Activated T-helper 1 cell treated with anti-CD3 and anti-CD28 coated beads, Interleukin-2, amount 50 U/mL, for 16 hours (primary cell): ENCODE measurements at places on chromosomes 1 and 21.

- no peak for DNase-seq
Measured at GRCh38 chr1:151377150-151377884, 4.8 kb upstream of the SELENBP1 start.

DNA sequence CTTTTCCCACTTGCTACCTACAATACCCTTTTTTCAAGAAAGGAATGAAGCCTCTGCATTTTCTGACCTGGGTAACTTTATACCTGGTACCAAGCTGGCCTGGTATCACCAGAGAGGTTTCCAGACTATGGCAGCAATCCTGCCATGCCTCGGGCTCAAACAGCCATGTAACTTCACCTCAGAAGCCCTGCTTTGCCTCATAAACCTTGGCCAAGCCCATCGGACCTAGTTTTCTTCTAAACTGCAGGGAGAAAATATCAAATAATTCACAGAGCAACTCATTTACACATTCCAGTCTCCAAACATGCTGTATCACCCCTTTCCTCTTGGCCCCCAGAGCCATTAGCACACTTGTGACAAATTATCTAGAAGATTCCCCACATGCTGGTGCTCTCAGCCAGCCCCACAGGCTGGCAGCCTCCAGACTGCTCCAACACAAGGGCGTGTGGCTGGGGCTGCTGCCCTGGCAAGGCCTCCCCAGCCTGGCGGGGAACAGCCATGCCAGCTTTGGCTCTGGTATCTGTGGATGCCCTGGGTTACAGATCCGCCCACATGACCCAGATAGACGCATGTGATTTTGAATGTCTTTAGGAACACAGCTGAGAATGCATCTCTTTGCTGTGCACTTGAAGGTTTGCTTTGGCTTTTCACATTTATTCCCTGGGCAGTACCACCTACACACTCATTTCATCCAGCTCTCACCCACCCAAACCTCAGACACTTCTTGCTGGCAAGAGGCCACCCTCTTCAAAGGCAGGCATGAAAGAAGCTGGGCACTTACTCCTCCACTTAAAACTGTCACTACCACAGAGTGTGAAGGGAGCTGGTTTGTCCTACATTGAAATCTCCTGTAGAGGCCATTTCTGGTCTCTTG lies 70.0 kb upstream of the BCAR3 start:
- no peak for DNase-seq

DNA sequence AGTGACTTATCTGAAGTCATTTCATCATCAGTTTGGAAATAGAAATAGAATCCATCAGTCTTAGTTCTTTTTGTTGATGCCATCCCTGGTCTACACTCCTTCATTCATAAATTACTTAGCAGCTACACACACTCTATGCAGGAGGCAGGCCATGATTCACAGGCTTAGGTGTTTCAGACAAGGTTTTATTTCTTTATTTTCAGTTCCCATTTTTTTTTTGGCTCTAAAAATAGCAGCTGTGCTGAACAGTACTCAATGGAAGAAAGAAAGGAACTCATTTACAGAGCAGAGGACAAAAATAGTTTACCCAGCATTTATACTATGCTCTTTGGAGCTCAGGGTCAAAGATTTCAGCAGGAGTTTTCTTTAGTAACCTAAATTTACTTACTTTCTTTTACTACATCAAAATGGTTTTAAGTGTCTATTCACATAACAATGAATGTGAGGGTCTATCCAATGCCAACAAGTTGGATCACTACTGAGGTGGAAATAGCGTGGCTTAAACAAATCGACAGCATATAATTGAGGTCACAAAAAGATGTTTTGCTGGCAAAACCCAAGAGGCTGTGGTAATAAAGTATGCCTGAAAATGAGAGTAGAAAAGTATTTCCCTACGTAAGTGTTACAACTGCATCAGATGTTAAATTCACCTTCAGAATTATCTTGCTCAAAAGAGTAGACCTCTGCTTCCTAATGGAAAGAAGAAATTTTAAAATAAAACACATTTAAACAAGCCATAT lies 7.7 kb downstream of the KRTAP19-8 start:
- DNase-seq = no peak

DNA sequence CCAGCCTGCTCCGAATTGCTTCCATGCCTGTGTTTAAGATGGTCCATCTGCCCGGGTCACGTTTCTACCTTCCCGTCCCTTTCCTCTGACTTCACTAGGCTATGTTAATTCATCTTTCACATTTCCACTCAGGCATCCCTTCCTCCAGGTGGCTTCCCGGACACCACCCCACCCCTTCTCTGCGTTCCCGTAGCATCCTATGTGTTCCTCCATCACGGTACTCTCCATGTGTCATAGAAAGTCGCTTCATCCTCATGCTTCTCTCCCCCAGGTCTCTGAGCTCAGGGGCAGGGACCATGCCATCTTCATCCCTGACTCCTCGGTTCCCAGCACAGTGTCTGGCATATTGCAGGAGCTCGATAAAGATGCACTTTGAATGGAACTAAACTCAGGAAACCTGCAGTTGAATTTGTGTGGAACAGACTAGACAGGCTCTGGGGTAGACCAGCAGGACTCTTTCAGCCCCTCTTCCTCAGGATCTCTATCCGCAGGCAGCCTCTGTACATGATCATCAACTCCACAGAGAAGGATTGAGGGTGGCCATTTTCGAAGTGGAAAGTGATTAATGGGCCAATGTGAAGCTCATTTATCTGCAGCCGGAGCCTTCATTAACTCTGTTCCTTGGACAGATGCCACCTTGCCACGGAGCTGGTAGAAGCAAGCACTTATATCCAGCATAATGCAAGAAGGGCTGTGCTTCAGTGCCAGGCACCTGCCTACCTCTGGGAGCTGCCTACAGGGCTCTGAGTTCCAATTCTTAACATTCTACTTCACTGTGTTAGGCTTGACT lies 9.1 kb downstream of the C1orf226 start:
- no peak for DNase-seq

- no peak for DNase-seq
Measured at GRCh38 chr1:93448292-93448982, 519 bp downstream of the FNBP1L start.

DNA sequence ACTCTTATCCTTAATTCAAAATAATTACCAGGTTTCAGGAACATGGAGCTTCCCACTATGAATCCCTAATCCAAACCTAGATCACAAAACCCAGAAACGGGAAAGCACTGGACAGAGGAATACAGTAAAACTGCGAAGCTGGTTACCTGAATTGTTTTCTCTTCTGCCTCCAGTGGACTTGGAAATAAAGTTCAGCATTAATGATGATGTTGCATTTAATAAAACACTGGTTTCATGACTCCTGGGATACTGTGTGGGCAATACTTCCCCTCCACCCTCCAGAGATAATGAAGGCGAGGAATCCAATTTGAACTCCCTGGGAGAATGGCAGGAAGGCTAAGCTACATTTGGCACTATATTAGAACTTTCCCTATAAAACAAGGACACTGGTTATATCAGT lies 65.1 kb downstream of the WLS start:
- no peak for DNase-seq

DNA sequence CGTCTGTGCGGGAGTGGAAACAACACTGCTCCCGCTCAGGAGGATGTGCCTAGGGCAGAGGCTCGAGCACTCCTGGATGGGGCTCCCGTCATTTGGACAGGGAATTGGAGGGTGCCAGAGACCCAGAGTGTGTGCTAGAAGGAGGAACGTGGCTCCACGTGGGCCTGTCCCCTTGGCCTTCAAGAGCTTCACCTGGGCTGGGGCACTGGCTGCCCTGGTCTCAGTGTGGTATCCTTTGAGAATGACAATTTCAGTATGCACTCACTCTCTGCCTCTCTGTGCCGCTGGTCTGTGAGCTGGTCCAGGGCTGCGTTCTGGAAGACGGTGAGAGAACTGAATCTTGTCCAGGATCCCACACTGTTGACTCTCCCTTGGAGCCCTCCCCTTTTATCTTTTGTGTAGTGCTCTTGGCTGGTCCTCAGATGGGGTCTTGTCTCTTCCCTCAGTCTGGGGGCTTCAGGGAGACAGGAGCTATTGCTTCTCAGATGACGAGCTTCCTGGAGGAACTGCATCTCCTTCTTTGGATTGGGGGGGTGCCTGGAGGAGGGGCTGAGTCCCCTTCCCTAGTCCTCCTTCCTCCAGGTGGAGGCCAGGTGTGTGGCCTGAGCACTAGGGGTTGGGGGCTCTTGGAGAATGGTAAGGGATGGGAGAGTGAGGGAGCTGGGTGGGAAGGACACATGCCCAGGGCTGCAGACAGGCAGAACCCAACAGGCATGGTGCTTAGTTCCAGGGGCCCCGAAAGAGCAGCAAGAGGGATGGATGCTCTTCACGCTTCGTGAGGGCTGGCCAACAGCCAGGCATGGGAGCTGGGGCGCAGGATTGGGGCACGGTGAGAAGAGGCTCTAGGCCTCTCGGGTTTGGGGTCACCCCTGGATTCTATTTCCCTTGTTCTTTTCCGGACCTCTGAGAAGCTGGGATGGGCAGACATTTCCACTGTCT lies 14.8 kb upstream of the ETV3L start:
- DNase-seq = no peak

- DNase-seq = peak; percentile 1
Measured at GRCh38 chr1:109765896-109766615, 2.3 kb upstream of the EPS8L3 start.

DNA sequence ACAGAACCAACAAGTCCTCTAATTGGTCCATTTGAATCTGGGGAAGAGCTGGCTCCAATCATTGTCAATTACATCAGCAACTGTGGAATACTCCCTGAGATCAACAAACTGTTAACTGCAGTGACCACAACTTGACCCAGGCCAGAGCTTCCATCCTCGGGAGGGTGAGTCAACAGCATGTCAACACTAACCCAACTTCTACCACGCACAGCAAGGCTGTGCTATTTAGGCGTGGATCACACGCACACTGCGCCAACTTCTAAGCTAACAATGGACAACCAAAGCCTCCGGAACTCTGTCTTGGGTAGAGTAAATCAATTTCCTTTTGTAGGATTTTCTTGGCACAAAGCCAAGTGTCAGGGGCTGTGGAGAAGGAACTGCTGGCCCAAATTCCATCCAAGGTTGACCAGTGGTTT lies 30.4 kb downstream of the APP start:
- no peak for DNase-seq

DNA sequence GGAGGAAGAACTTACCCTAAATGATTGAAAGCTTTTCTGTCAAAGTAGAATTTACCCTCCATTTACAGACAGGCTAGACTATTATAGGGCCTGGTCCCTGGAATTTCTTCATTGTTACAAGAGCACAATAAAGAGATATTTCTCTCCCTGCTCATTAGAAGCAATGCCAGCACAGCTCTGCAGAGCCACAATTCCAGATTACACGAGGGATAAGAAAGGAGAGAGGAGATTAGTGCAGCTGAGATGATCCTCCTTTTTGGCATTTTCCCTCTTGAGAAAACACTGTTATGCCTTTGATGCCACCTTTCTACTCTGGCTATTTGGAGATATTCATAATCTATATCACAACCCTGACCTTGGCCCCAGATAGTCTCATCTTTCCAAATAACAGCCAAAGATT lies 1119.5 kb upstream of the TMPRSS15 start:
- no peak for DNase-seq

DNA sequence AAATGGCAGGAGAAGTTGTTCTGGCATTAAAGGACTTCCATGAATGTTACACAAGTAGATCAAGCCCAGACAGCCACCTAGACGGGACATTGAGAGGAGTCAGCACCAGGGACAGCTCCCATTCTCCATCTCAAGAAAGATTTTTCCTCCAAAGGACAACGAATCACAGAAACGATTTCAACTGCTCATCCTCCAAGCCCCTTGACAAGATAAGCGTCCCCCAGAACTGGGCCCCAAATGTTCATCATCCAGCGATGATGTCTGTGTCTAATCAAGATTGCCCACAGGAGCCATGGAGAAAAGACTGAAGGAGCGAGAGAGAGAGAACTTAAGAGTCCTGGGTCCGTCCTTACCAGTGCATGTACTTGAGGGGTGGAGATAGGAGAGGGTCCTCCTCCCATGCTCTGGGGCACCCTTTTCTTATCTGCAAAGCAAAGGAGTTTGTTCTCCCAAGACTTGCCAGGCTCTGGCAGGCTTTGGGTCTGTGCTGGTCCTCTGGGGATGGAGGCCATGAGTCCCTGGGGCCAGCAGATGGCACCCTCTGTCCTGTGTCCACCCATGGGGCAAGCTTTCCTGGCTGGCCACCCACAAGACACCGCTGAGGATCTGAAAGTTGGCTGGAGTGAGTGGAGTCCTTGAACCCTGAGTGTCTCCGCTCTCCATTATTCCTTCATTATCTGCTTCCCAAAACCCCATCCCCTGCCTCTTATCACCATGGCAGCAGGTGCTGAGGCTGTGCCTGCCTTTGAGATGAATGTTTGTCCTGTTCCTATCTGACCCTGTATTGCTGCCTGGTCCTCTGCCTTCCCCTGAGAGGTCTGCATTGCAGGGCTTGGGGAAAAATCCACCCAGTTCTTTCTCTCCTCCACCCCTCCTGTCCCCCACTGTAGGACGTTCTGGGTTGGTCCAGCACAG lies 164.6 kb downstream of the ACTL8 start:
- no peak for DNase-seq

GRCh38 chr21:27519361-27519760 lies 552.5 kb upstream of the ADAMTS5 start:
- DNase-seq = no peak

DNA sequence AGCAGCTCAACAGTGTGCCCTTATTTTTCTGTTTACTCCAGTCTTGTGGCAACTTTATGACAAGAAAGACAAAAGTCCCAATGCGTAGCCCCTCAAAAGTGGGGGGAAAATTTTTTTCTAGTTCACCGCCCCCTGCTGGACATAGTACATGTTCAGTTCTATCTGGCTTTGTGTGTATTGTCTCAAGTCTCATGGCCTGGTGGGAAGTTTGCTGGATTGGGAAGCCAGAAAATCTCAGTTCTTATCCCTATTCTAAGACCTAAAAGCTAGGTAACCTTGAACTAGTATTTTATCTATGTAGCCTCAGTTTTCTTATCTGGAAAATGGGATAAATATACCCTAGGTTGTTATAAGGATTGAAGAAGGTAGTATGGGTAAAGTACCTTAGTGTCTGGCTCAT lies 55.8 kb upstream of the LDLRAP1 start:
- DNase-seq = no peak

DNA sequence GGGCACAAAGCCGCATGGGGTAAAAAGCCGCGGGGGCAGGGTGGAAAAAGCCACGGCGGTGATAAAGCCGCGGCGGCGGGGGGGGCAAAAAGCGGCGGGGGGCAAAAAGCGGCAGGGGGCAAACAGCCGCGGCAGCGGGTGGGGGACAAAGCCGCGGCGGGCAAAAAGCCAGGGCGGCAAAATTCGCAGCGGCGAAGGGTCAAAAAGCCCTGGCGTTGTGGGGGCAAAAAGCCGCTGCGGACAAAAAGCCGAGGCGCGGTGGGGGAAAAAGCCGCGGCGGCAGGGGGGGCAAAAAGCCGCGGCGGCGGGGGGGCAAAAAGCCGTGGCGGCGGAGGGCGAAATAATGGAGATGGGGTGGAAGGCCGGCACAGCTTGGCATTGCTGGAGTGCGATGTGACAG lies 3902.9 kb downstream of the SRGAP2C start:
- no peak for DNase-seq

GRCh38 chr21:14617871-14618270 lies 71.8 kb upstream of the SAMSN1 start:
- no peak for DNase-seq
